ENCODE measurements at places on chromosomes 7 and 10. TPM values are rescaled to one million over a fixed set of nuclear protein-coding genes. Genes with fewer than 3 reads are reported as not detected.

The CUZD1 gene
- 3.3 TPM for total RNA-seq

DNA sequence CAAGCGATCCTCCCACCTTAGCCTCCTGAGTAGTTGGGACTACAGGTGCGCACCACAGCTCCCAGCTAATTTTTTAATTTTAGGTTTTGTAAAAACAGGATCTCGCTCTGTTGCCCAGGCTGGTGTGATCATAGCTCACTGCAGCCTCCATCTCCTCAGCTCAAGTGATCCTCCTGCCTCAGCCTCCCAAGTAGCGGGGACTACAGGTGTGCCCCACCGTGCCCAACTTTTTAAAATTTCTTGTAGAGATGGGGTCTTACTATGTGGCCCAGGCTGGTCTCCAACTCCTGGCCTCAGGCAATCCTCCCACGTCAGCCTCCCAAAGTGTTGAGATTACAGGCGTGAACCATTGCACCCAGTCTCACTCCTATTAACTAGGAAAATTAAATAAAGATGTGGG, 7.5 kb downstream of the TMEM225B start:
- ATAC-seq = no peak

GRCh38 chr10:127195571-127196281, 665 bp downstream of the INSYN2A start:
- no peak for ATAC-seq

DNA sequence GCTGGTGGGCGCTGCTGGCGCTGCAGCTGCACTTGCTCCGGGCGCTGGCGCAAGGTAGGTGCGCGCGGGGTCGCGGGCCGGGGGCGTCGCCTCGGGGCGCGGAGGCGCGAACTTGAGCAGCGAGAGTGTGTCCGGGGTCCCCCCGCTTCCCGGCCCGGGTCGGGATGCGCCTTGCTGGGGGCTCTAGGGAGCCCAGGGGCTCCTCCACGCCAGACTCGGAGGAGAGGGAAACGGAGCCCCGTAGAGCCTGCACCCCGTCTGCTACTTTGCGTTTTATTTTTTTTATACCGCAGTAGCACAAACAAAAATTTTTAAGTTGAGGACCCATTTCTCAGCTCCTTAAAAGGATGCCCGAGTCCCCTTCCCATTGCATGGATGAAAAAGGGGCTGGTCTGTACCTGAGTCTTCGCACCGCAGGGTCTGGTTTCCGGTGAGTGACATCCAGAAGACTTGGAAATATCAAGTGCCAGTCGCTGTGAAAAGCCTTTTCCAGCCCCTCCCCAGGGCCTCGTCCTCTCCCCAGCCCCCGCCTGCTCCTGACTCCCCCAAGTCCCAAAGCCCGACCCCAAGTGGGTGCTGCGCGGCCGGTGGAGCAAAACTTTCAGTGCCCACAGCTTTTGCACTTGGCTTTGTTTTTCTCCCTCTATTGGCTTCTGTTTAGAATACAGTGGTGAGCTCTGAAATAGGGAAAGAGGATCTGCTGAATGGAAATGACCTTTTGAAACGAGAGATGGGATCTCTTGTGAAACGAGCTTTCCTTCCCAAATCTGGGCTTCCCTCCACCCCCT, 973 bp downstream of the SDK1 start:
- ATAC-seq = no peak

GRCh38 chr7:13106513-13106912, 419.1 kb downstream of the ARL4A start:
- peak; percentile 41 for ATAC-seq

DNA sequence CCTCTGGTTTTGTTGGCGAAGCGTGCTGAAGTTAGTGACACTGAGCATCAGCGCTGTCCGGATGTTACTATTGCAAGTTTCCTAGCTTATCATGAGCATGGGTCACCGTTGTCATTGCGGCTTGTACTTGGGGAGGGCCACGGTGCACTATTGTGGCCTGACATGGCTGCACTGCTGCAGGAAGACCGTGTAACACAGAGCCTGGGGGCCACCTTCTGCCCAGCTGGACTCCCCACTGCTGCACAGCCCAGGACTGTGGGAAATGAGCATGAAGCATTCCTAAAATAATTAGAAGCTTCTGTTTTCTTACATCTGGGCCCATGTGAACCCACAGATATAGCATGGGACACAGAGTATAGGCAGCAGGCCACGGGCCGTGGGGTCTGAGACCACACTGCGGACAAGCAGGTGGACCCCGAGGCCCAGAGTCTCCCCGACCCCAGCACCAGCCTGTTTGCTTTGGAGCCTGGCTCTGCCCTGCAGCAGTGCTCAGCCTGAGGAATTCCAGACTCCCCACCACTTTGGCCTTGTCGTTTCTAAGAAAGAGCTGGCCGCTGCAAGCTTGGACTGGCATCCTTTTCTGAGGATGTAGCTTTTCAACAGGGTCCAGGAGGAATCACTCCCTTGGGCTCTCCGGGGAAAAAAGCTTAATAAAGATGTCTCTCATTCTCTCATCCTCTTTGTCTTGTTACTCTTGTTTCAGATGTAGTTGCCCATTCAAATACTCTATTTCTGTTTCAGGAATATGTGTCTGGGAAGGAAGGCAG, 179.2 kb downstream of the CCDC3 start:
- no peak for ATAC-seq

GRCh38 chr7:111183321-111183720, 92.4 kb downstream of the LRRN3 start:
- no peak for ATAC-seq

DNA sequence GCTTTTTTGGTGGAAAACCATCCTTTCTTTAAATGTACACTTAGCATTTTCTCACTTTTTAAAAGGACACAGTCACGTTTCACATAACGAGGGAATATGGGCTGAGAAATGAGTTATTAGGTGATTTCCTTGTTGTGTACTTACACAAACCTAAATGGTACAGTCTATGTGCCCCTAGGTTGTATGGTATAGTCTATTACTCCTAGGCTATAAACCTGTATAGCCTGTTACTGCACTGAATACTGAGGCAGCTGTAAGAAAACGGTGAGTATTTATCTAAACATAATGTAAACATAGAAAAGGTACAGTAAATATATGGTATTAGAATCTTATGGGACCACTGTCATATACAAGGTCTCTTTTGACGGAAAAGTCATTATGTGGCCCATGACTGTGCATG, 913.5 kb upstream of the GHITM start:
- ATAC-seq = no peak

GRCh38 chr7:140541513-140542227, 62.4 kb upstream of the MKRN1 start:
- ATAC-seq = no peak

DNA sequence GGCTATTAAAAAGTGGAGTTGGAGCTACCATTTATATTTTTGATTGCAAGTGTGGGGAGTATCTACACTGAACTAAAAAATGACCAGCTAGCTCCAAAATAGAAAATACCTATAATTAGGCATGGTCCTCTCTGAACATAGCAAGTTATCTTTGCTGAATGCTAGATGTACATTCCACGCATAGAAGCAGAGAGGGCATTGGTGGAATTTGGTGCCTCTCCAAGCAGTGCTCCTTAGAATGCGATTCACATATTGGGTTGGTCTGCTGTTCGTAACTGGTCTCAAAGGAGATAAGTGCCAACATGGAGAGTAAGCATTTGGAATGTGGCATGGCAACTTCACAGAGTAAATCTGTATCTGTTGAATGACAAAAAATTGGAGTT, 196.2 kb downstream of the PTN start:
- no peak for ATAC-seq

GRCh38 chr10:34190580-34190979, 624.5 kb downstream of the PARD3 start:
- no peak for ATAC-seq

DNA sequence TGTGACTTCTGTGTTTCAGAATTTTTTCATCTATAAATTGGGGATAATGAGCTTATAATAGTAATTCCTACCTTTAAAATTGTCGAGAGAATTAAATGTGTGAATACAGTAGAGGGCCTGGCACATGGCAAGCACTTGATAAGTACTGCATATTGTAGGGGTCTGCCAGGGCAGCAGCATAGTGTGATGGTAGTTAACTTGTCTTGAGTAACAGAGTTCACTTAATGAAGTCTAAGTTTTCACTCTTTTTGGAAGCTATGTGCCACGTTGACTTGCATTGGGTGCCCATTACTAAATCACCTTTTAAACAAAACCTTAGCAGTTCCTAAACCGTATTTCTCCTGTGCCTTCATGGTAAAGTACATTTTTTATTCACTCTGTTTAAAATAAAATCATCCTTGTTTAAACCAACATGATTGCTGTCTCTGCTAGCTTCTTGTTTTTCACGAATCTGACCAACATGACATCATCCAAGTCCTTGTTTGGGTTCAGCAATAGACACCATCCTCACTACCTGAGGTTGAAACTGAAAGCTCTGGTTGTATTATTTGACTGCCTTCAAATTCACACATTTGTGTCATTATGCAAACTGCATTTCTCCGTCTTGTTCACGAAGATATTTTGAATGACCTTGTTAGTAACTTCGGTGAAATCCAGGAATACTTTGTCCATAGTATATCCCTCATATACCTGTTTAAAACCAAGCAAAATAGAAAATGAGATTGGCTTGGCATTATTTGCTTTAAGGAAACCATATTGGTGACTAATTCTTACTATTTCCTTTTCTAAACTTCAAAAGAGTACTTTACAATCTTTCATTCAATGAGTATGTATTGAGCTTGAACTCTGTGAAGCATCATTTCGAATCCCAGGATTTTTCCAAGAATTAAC, 340.2 kb downstream of the SUGCT start:
- ATAC-seq = peak; percentile 89

GRCh38 chr7:111029141-111029572, 61.8 kb upstream of the LRRN3 start:
- peak; percentile 30 for ATAC-seq

GRCh38 chr10:46526682-46527038, 29.8 kb downstream of the GPRIN2 start:
- no peak for ATAC-seq

GRCh38 chr10:11448190-11448544, 163.3 kb downstream of the USP6NL start:
- peak; percentile 18 for ATAC-seq

DNA sequence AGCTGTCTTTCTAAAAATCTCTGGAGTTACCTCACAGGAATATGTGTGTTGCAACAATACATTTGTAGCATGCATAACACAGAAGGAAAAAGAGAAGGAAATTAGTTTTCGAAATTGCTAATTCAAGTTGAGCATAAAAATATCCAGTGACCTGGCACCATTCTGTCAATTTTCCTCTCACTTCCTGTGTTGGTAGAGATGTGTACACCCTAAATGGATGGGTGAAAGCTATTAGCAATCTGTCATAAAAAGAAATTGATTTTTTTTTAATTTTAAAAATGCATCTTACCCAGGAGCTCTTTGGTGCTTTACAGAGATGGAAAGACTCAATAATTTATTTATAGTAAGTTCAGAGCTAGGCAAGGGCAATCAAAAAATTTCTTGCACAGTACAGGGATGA, 333.3 kb upstream of the TMEM229A start:
- no peak for ATAC-seq

DNA sequence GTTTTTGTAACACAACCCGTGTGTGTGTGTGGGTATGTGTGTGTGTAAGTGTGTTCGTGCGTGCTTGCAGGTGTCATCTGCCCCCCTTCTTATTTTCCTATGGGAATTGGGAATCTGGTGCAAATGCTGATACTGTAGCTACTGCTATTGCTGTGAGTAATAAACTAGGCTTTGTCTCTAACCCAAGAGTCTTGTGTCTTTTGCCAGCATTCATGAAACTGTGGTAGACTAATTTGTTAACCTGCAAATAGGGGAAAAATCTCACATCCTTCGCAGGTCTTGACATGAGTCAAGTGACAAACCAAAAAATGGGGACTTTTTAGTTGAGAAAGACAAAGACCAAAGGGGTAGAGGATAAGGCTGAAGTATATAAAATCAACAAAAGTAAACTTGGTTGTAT, 57.9 kb upstream of the FAM133B start:
- ATAC-seq = peak; percentile 63

The SH2D4B gene
- 0.11 TPM for total RNA-seq

The C7orf57 gene
- 0.32 TPM for total RNA-seq

The PPRC1 gene
- 71.3 TPM for total RNA-seq

GRCh38 chr10:48661441-48661840, 23.2 kb upstream of the WDFY4 start:
- no peak for ATAC-seq

GRCh38 chr7:104978460-104978859, 35.5 kb upstream of the KMT2E start:
- ATAC-seq = no peak

DNA sequence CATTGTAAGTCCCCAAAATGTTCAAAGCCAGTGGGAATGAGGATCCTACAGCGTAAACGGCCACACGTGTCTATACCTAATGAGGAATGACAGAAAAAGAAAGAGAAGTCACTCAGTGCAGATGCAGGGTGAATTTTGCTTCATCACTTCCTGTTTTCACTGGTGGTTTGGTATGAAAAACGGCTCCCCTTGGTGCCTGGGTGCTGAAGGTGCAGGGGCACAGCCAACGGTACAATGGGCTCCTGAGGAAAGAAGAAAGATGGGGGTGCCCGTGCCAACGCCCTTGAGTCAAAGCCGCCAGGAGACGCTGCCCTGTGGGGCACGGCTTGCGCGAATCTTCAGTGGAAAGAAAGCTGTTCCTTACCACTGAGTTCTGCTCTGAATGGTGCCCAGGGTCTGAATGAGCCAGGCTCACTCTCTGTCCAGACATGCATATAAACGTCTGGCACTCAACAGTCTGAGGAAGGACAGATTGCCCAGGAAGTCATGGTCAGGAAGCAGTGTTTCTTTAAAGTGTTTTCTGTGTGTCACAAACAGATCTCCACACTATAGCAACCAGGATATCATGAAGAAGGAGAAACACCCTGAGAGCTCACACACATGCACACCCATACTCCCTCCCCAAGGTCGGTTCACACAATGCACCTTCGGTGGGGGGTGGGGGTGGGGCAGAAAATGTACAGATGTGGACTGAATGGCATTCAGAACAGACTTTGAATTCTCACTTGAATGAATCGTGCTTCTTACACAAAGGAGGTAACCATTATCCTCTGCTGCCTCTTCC, 105.8 kb downstream of the ELMO1 start:
- peak; percentile 83 for ATAC-seq

GRCh38 chr7:99614495-99614894, 2.3 kb upstream of the ZSCAN25 start:
- ATAC-seq = no peak

DNA sequence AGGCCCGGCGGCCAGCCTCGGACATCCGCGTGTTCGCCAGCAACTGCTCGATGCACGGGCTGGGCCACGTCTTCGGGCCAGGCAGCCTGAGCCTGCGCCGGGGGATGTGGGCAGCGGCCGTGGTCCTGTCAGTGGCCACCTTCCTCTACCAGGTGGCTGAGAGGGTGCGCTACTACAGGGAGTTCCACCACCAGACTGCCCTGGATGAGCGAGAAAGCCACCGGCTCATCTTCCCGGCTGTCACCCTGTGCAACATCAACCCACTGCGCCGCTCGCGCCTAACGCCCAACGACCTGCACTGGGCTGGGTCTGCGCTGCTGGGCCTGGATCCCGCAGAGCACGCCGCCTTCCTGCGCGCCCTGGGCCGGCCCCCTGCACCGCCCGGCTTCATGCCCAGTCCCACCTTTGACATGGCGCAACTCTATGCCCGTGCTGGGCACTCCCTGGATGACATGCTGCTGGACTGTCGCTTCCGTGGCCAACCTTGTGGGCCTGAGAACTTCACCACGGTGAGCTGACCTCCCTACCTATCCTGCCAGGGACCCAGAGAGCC, 656 bp downstream of the ASIC3 start:
- ATAC-seq = no peak

Data from activated T-helper 17 cell treated with anti-CD3 and anti-CD28 coated beads, Interleukin-2, amount 50 U/mL, for 72 hours (primary cell).